Stimulated activated CD4-positive, alpha-beta T cell treated with anti-CD3 and anti-CD28 coated beads, Interleukin-12 subunit alpha, Interleukin-12 subunit beta, amount 100 ng/mL, for 24 hours (primary cell): ENCODE measurements at places on chromosomes 12 and 14.

DNA sequence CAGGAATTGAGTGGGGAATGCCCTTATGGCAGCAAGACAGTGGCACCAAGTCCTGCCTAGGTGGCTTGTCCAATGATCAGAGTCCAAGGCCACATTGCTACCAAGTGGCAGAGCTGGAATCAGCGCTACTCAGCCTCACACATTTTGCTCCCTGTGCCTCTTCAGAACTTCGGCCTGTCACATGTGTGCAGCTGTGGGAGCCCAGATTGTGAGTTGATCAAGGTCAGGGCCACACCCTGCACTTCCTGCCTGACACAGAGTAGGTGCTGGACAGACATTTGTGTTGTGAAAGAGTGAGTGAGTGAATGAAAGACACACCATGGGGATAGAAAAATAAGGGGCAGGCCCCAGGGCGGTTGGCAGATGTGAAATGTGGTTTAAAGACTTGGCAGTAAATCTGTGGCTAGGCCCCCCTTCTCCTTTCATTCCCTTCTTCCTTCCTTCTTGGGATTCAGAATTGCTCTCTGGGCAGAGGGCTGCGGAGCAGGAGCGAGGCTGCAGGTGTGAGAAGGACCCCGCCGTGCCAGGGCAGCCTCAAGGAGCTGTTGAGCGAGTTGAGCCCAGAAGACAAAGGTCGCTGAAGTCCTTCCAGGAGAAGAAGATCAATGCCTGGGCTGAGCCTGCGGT is 83.5 kb downstream of the SLC25A47 start:
- no peak for DNase-seq

GRCh38 chr12:90922145-90922627 is 32.8 kb downstream of the CCER1 start:
- no peak for DNase-seq

- no peak for DNase-seq
These were observed 1918.5 kb upstream of the FLRT2 start for GRCh38 chr14:83611491-83611890.

DNA sequence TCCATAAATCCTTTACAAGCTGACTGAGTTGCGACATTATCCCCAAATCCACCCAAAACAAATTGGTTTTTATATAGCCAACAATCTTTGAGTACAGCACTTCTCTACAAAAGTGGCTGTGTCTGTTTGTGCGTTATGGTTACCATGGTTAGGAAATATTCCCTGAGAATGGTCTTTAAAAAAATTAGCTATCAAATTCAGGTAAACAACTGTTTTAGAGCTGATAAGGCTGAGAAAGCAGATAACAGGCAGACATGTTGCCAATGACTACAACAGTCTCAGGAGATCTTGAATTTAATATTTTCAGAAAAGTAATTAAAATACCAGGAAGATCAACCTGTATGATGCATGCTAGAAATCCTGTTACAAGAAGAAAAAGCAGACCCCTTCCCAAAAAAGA is 248.0 kb downstream of the RASSF9 start:
- no peak for DNase-seq

DNA sequence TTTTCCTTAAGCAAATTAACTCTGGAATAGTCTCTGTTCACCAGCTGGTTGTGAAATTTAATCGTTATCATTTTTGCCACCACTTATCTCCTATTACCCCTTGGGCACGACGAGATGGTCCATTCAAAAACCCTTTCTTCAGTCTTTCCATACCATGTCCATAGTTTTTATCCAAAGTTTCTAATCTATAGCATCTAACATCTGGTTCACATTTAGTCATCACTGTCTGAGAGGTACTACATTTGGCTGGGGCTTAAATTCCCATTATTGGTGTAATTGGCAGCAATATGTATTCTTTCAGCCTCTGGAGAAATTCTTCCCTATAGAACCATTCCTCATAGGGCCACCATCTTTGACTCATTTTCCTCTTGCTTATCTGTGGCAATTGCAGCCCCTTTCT is 163.5 kb downstream of the CCER1 start:
- no peak for DNase-seq

- no peak for DNase-seq
These were observed 23.5 kb upstream of the SMAGP start for GRCh38 chr12:51293696-51294095.

- no peak for DNase-seq
These were observed 2.5 kb upstream of the PSEN1 start for GRCh38 chr14:73133795-73134194.

GRCh38 chr12:53585448-53586125 is 40.6 kb downstream of the ATF7 start:
- no peak for DNase-seq

DNA sequence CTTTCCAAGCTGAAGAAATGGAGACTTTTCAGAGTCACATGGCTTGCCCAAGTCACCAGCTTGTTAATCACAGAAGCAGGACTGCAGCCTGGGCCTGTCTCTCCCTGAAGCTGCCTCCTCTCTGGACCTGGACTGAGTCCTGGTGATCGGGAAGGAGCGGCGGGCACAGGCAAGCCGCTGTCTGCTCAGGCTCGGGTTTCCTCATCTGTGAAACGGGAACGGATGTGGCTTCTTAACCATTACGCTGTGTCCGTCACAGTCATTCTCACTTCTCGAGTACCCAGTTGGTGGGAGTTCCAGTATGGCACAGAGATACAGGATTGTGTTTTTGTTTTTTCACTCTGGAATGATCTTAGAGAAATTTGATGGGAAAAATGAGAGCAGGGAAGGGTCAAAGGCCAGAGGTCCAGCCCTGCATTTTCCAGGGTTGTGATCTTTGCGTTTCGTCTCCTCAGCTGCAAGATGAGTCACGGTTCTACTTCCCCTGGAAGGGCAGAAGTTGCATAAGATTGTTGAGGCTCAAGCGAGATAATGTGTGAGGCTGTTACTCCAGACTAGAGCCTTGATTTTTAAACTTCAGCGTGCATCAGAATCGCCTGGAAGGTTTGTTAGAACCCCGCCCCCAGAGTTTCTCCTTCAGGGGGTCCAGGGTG is 7.6 kb upstream of the LRTM2 start:
- DNase-seq: no peak

GRCh38 chr12:63845726-63846125 is 1.2 kb downstream of the SRGAP1 start:
- no peak for DNase-seq

GRCh38 chr12:5187136-5187535 is 143.5 kb downstream of the KCNA5 start:
- DNase-seq: no peak

GRCh38 chr14:72892879-72893635 is 844 bp downstream of the DPF3 start:
- no peak for DNase-seq

- DNase-seq: no peak
These were observed 43.9 kb downstream of the FRS2 start for GRCh38 chr12:69514111-69514510.

DNA sequence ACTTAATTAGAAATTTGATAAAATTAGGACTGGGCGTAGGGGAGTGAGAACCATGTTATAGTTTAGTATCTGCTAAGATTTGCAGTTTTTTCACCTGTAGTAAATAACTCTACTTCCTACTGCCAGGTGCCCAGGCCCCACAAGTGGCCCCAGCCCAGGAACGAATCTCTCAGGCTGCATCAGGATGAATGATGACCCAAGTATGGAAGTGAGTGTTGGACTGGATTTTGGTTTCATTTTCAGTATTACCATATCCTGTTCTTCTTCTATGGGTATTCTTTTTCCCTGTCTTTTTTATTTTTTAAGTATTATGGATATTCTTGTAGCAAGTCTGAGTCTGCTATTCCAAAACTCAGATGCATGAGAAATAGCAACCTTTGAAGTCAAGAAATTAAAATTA is 120.3 kb upstream of the BCAT1 start:
- no peak for DNase-seq

- DNase-seq: no peak
These were observed 13.9 kb downstream of the GNS start for GRCh38 chr12:64745259-64745807.
